ENCODE measurements at places on chromosomes 2 and 18.

- no peak for DNase-seq
These were observed 218.8 kb downstream of the SNTG2 start for GRCh38 chr2:1169291-1169949.

DNA sequence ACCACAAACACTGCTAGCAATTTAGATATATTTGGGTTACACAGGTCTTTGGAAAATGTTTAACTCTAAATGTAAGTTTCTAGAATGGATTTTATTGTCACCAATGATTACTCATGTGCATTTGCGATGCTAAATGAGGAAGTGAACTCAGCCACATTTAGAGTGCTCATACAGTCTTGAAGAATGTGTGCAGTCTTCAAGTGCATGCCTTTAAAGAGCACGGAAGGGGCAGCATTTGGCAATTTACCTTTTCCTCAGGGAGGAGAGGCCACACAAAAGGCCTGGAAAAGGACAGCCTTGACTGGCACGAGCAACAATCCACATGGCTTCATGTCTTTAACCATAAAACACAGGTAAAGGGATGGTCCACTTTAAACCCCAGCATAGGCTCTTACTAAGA, 78.5 kb upstream of the STK17B start:
- DNase-seq: no peak

DNA sequence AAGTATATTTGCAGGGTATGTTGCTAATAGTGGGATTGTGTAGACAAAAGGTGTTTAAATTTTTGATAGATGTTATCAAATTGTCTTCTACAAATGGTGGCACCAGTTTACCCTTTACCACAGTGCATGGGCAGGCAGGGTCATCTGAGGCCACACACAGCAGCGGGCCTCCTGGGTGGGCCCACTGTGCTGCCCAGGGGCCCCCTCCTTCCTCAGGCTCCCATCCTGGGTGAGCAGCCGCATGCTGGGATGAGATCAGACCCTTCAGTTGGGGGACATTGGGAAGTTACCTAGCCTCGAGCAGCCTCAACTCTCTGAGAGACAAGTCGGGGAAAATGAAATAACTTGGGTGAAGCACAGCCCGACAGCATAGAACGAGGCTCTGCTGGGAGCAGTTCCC, 9.7 kb downstream of the MYO7B start:
- no peak for DNase-seq

DNA sequence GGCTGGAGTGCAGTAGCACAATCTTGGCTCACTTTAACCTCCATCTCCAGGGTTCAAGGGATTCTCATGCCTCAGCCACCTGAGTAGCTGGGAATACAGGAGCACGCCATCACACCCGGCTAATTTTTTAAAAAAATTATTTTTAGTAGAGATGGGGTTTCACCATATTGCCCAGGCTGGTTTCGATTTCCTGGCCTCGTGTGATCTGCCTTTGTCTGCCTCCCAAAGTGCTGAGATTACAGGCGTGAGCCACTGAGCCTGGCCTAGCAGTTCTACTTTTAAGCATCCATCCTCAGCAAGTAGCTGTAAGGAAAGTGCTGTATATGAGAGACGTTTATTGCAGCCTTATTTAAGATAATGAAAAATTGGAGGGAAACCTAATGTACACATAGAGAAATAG, 79.7 kb downstream of the ZDBF2 start:
- no peak for DNase-seq

GRCh38 chr2:82793711-82794435, 1665.2 kb downstream of the SUCLG1 start:
- no peak for DNase-seq

DNA sequence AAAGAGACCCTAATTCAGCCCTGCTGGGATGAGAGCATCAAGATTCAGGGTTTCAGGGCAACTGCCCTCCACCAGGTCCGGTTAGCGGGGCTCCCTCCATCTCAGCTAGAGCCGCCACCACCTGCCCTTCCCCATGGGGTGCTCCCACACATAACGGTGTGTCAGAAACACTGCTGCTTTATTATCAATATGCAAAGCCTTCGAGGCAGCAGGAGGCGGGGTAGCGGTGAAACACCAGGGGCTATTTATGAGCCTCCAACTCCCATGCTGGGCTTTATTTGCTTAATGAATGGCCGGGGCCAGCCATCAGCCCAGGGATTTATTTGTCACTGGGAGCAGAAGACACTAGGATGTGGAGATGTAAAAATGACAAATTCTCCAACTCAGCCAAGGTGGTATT, 109.8 kb downstream of the GALNT14 start:
- DNase-seq: no peak

DNA sequence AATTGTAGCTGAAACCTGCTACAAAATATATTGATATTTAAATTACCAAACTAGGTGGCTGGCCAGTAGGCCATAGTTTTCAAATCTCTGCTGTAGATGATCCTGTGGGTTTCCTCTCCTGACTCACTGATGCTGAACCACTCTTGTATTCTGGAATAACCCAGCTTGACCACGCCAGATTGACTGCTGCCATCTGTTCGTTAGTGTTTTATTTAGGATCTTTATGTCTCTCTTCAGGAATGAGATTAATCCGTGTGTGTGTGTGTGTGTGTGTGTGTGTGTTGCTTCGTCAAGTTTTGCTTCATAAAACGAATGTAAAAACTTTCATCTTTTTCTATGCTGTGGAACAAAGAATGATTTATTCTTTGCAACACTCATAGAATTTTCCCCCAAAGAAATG, 187.1 kb downstream of the DYSF start:
- no peak for DNase-seq

DNA sequence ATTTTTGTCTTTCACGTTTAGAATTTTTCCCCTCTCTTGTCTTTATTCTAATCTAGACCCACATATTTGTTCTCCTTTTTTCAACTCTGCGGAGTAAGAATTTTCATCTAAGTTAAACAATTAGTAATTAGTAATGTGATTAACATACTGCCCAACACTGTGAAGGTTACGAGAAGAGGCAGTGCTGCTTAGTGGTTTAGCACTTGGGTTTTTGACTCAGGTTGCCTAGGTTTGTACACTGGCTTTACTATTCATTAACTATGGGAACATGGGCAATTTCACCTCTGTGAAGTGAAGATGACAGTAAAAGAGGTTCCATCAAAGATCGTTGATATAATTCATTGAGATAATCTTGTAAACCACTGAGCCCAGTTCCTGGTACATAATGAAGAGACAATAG, 82.2 kb upstream of the PNPT1 start:
- DNase-seq: no peak

DNA sequence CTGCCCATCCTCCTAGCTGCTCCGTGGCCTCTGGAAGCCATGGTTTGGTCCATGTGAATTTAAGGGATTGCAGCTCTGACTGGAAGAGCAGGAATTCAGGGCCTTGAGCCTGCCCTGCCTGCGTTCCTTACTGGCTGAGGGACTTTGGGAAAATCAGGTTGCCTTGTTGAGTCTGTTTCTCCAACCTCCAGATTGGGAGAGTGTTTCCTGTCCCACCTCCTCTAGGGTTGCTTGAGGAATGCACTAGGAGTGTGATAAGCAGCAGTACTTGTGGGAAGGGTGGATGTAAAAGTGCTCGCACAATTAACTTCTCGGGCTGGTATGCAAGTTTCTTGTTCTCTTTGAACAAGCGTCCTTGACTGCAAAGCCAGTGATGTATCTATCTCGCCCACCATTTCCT, 84.4 kb upstream of the YWHAQ start:
- no peak for DNase-seq

- DNase-seq: no peak
These were observed 129.7 kb downstream of the MYCN start for GRCh38 chr2:16069933-16070647.

- no peak for DNase-seq
These were observed 260.8 kb downstream of the CBLN2 start for GRCh38 chr18:72283148-72283925.

- no peak for DNase-seq
These were observed 160.2 kb upstream of the CCDC68 start for GRCh38 chr18:55119434-55119833.

DNA sequence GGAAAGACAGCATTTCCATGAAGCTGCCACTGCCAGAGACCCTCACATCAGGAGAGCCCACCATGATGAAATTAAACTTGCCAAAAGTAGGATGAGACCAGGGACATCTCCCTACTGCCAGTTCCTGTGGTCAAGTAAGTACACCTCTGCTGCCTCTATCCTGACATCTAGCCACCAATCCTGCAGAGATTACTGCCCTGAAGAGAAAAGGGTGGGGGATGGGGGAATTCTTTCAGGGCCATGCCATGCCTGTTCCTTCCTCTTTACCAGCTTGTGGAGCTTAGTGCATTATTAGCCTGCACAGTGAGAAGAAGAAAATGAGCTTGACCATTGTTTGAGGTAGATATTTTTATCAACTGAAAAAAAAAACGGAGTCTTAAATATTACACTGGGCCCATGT, 397.2 kb upstream of the CDH2 start:
- no peak for DNase-seq

DNA sequence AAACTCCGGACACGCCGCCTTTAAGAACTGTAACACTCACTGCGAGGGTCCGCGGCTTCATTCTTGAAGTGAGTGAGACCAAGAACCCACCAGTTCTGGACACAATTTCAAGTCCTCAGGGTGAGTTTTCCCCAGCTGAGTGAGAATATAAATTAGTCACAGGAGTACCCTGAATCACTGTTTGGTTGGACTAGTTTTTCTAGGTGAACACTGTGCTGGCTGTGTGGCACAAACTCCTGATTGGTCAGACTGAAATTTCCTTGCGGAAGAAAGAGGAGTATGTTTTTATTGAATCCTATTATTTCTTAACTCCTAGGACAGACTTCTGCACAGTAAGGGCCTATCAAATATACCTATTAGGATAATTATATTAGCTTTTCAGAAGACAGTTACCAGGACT, 288.1 kb upstream of the UBE2E3 start:
- DNase-seq: no peak

DNA sequence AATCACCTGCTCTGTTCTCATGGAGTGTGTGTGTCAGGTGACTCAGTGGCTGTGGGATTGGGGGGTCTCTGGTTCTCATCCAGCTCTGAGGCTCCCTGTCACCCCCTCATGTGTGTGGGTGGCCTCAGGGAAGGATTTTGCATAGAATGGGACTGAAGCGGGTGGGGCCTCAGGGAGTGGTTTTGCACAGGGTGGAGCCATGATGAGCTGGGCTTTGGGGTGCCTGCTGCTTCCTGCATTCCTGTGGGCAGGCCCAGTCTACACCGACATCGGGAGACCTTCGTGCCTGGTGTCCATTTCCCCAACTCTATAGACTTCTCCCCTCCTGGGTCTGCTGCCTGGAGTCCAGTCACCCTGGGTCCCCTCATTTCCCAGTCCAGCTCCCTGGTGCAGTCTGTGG, 59.7 kb downstream of the VAPA start:
- DNase-seq: no peak

DNA sequence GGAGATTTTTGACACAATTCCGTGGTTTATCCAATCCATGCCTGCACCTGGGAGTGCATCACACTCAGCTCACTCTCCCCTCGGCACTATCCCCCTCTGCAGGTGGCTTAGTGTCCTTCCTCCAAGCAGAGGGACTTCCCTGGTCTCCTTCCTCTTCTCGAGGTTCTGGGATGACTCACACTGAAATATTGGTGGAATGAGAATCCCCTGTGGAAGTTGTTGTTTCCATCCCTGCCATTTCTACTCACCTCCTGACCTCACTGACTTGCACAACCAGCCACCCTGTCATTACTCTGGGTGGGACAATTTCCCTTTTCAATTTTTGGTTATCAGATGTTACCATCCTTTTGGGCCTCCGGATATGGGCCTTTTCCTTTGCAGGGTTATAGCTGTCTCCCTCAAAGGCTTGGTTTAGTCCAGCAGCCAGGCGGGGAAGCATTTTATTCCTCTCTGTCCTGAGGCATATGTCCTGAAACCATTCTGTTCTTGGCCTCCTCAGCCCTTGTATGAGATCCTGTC, 59.9 kb downstream of the PTPRM start:
- no peak for DNase-seq

- no peak for DNase-seq
These were observed 60.0 kb upstream of the NOSTRIN start for GRCh38 chr2:168742258-168742932.

DNA sequence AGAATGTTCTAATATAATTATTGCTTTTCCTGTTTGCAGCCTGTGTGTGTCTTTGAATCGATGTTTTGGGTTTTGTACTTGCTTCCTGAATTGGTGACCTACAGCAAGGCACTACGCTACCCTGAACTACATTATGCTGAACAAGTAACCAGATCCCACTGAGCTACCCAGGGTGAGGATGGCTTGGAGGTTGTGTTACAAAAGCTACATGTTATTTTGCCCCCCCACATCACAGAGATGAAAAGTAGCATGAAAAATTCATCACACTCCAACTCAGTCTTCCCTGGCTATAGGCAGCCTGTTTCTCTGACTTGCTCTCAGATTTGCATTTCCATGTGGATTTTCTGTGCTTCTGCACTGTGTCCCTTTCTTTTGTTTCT, 162.1 kb downstream of the LDLRAD4 start:
- no peak for DNase-seq

DNA sequence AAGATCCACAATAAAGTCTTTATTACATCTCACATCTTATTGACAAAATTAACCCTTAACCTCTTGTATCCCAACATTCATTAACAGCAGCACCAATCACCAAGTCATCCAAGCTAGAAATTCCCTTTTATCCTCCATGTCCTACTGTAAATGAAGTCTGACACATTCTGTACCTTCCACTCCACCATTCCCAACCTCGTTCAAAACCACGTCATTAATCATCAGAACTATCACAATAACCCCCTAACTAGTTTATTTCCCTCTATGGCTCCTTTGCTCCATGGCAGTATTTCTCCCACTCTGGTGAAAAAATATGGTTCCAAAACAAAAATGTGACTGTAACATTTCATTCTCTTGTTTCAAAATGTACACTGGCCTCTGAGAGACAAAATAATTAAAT, 1626.2 kb downstream of the LRP1B start:
- no peak for DNase-seq

DNA sequence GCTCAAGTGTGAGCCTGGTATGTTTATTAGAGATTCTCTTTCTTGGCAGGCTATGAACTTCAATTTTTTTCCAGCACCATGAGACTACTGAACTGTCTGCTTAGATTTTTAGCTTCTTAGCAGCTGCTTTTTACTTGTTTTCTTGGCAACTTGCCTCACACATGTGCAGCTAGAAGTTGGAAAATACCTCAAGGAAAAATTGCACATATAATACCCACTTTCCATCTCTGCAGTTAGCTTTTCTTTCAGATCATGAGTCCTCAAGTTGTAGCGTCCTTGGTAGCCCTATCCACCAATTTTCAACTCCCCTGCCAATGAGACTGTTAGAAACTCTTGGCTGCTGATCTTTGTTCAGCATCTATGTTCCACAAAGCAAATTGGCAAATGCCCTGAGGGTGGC, 302.1 kb downstream of the HRH4 start:
- no peak for DNase-seq

- no peak for DNase-seq
These were observed 9.6 kb downstream of the COL6A3 start for GRCh38 chr2:237404413-237404812.

GRCh38 chr2:9115229-9115628, 91.4 kb upstream of the ASAP2 start:
- DNase-seq: no peak

GRCh38 chr2:193883820-193884219, 1689.1 kb upstream of the TMEFF2 start:
- DNase-seq: no peak

GRCh38 chr2:240586919-240587800, 626 bp downstream of the CAPN10 start:
- DNase-seq: peak; percentile 60
